ENCODE measurements at places on chromosomes 3 and 15.

DNA sequence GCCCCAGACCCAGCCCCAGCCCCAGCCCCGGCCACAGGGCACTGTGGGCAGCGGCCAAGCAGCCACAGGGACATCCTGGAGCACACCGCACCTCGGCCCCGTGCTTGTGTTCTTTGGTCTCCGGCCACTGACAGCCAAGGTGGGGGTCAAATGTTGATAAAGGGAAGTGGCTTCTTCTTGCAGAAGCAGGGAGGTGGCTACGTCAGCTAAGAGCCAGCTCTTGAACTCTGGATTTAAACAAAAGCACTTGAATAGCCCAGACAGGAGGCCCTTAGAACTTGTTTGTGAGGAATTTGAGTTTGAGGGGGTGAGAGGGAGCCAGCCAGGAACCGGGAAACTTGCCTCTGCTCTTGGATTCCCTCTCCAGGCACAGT, 135.8 kb upstream of the ABHD17C start:
- DNase-seq: no peak

DNA sequence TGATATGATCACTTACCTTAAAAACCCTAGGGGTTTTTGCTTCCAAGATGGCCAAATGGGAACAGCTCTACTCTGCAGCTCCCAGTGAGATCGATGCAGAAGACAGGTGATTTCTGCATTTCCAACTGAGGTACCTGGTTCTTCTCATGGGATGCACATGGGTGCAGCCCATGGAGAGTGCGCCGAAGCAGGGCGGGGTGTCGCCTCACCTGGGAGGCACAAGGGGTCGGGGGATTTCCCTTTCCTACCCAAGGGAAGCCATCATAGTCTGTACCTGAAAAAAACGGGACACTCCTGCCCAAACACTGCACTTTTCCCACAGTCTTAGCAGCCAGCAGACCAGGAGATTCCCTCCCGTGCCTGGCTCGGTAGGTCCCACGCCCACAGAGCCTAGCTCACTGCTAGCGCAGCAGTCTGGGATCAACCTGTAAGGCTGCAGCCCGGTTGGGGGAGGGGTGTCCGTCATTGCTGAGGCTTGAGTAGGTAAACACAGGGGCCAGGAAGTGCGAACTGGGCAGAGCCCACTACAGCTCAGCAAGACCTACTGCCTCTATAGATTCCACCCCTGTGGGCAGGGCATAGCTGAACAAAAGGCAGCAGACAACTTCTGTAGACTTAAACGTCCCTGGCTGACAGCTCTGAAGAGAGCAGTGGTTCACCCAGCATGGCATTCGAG, 78.6 kb downstream of the CTNNB1 start:
- DNase-seq: no peak

DNA sequence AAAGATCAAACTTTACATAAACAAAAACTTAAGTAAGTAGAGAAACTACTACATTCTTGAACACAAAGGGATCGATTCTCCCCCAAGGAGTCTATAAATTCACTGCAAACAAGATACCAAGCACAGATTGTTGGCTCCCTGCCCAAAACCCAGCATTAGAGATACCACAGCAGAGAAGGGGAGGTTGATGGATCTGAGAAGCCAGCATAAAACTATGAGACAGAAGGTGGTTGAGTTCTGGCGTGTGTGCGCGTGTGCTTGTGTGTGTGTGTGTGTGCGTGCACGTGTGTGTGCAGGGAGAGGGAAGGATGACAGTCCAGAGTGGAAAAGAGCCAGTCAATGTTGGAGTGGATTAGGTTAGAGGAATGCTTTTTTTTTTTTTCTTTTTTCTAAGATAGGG, 143.2 kb upstream of the PRR20G start:
- DNase-seq: no peak

- DNase-seq: no peak
These were observed 56.8 kb upstream of the TGFBR2 start for GRCh38 chr3:30549600-30549999.

- no peak for DNase-seq
These were observed 2.3 kb downstream of the IL5RA start for GRCh38 chr3:3107858-3108257.

DNA sequence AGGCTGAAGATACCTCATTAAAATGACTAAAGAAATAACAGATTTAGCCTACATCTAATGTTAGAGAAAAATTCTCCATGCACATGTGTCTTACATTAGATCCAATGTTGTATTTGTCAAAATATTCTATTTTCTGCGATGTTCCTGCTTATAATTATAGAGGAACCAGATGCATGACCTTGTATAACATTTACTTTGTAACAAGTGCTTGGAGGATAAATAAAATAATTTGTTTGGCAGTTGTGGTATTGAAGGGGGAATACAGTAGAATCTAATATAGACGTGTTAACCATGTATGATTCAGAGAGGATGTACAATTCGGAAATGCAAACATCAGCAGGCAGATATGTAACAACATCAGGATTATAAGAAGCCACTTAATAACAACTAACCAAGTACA, 922.2 kb downstream of the TUSC7 start:
- DNase-seq: no peak

DNA sequence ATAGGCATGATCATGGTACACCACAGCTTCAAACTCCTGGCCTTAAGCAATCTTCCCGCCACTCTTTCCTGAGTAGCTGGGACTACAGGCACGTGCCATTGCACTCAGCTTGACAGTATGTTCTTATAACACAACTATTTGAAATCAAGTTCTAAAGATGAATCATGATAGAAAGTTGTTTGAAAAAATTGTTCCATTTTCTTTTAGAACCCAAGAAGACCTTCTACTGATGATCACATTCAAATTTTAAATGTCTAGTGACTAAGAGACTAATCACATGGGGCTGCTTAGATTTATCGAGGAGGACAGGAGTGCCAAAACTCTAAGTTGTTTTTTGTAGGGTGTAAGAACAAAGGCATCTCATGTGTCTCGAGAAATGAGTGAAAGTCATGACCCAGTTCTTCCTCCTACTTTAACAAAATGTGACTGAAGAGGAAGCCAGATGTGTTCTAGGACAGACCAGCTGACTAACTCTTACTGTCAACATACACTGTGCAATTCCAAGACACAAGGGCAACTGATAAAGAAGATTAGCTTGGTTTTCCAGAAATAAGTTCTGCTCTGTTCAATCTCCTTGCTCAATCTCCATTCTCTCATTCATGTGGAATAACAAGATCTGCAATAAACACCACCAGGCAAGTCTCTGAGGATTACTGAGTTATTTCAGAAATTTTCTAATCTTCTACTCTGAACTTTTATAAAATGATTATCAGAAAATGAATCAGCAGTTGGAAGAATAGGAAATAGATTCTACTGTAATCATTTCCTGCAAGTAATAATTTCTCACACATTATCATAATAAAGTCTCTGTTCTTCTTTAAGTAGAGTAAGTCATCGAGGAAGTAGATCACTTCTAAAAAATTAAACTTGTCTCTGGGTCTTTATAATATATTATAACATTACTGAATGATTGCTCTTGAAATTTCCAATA, 122.6 kb upstream of the CCNL1 start:
- DNase-seq: peak; percentile 99

Data from skeletal muscle cell (primary cell).